Activated naive CD4-positive, alpha-beta T cell treated with anti-CD3 and anti-CD28 coated beads for 36 hours (primary cell): ENCODE measurements at places on chromosomes 13 and 19.

GRCh38 chr13:46345866-46346265 lies 41.2 kb downstream of the RUBCNL start:
- DNase-seq, result no peak

GRCh38 chr13:40428354-40428753 lies 238.1 kb downstream of the FOXO1 start:
- no peak for DNase-seq

GRCh38 chr13:102400675-102401145 lies 1.1 kb downstream of the FGF14 start:
- DNase-seq, result no peak

DNA sequence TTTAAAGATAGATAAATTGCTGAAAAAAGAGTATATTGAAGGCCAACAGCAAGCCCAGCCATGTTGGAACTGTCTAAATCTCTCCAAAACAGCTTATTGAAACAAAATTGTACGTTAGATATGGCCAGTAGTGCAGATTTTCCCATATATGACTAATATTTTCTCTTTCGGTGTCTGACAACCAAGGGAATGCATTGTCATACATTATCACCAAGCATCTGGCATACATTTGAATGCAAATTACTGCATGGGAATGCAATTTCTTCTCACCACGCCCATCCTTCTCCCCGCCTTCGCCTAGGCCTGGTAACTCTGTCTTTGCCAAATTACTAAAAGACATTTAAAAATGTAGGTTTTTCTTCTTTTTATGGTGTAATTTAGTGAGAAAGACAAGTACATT lies 32.5 kb upstream of the IRS2 start:
- no peak for DNase-seq

GRCh38 chr19:16473875-16474392 lies 2.2 kb upstream of the EPS15L1 start:
- DNase-seq, result no peak

DNA sequence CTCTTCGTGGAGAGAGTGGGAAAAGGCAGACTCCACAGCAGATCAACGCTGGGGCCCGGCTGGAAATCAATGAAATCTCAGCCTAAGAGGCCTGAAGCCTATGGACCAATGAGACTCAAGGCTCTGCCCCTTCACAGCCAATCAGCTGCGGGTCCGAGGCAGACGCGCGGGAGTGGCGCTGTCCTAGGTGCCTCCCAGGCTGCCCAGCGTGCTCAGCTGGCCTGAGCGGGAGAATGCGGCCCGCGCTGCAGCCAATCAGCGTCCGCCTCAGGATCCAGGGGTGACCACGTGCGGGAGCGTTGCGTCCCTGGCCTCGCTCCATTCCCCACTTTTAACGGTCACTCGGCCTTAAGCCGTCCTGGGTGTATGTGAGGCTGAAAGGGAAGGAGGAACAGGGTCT lies at the start of gene ZBTB32:
Gene ZBTB32 (plus strand): TSS at position 341 of the 400 bp plus-strand sequence. CDS start 10,069 bp downstream, outside the sequence.
- DNase-seq, result no peak

DNA sequence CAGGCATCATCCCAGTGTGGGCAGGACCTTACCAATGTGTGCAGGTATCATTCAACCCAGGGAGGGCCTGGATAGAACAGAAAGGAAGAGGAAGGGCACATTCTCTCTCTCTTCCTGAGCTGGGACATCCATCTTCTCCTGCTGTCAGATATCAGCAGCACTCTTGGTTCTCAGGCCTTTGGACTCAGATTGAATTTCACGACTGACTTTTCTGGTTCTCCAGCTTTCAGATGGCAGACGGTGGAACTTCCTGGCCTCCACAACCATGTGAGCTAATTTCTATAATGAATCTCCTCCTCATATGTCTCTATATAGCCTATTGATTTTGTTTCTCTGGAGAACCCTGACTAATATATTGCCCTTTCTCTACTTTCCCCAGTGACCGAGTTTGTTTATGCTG lies 77.3 kb downstream of the OLFM4 start:
- DNase-seq, result no peak
